ENCODE measurements at places on chromosomes 6 and 20.

DNA sequence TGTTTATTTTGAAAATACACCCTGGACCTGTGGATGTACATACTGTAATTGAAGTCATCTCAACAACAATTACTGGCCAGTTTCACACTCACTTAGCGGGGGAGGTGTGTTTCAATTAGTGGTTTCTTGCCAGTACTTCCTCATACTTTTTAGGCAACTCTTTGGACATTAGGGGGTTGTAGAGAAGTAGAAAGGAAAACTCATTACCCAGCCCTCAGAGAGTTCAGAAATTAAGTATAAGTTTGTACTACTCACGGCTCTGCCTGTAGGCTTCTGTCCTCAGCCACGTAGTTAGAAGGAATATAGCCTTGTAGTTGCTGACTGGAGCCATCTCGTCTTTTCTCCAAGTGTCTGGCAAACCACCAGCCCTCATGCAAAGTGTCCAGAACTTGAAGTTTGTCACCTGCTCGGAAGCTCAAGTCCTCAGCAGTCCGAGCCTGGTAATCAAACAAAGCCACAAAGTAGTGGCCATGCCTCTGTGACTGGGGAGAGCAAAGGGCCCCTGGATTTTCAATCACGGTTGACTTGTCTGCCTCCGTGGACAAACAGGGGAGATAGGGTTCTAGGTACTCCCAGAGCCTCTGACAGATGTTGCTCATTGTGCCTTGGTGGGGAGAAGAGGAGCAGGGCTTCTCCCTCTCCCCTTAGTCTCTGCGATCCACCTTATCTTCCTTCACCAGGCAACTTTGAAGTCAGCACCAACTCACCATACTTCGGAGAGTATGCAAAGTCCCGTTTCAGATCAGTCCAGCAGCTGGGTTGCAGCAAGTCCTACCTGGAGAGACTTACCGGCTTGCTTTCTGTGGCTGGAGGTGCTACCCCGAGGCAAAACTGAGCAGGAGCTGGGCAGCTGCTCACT, 749 bp downstream of the FRK start:
- no peak for DNase-seq

GRCh38 chr6:116665464-116665863, 3.1 kb downstream of the ZUP1 start:
- DNase-seq: no peak

DNA sequence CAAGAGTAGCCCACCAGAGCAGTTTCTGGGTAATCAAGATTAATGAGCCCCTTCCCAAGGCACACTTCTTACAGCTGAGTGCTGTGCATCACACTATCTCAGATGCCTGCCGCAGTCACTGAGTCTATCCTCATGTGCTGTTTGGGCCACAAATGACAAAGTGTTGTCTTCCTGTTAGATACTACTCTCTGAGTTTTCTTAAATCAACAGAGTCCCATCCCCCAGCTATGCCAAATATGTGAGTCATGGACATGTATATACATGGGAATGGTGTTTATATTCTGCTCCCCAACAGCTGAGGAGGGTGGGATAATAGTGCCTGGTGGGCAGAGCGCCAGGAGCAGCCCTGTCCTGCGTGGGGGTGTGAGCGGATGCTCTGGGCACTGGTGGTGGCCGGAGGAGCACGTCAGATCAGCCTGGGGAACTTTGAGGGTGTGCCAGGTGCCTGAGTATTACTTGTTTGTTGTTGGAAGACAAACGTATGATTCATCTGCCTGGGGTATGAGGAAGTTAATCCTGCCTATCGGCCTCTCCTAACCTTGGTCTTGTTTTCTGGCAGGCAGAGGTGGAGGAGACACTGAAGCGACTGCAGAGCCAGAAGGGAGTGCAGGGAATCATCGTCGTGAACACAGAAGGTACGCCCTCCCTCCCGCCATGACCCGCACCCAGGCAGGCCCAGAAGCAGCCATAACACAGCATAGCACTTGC, 9.6 kb downstream of the DYNLRB1 start:
- no peak for DNase-seq

DNA sequence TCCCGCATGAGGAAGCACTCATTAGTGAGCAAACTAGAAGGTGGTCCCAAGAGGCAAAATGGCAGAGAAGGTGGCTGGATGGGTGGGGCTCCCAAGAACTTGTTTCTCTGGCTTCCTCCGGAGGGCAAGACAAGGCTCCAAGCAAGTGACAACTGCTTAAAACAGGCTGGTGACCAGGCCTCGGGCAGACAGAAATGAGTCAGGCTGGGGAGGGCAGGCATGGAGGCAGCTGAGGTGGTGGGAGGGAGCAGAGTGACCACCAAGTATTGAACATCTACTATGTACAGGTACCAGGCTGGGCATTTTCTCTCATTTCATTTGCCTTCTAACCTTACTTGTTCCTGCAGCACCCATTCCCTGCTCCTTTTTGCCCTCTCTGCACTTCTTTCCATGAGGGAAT, 33.4 kb downstream of the TNXB start:
- no peak for DNase-seq

DNA sequence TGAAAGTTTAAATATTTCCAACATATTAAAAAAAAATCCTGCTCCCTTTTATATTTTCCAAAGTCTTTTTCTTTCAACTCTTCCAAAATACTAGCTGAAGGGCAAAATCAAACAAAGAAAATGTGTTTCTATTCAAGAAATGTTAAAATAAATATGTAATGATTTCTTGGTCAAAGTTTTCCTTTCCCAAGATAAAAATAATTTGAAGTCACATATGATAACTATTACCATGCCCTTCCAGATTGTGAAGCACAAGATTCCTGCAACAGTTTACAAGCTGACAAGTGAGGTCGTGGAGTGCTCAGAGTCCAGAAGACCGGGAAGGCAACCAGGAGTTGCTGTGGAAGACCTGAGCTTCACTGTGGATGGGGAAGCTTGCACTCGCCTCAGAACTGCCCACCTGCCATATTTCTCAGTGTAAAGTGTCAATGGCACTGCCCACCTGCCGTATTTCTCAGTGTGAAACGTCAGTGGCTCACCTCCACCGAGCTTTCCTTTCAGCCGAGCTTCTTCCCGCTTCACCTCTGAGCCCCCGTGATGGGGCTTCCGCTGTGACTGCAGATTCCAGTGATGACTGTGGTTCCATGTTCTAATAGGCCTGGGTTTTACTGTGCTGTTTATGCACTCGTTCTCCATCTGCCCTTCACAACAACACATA, 160.5 kb downstream of the THBS2 start:
- DNase-seq: no peak

DNA sequence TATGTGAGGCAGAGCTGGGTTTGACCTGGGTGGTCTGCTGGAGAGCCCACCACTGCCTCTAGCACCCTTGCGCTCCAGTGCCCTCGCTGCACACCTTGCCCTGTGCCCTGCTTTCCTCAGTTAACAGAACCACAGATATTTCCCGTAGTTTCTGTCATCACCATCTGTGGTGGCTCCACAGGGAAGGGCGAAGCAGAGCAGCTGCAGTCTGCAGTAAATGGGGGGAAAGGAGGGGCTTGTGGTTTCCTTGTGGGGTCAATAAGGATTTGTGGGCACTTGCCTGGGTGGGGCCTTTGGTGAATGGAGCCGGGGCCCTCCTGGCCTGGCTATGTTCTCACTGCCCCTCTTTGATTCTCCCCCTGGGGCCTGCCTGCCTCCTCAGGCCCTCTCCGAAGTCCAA, 21.2 kb upstream of the CCDC167 start:
- DNase-seq: no peak
